ENCODE measurements at places on chromosomes 7 and 10.

DNA sequence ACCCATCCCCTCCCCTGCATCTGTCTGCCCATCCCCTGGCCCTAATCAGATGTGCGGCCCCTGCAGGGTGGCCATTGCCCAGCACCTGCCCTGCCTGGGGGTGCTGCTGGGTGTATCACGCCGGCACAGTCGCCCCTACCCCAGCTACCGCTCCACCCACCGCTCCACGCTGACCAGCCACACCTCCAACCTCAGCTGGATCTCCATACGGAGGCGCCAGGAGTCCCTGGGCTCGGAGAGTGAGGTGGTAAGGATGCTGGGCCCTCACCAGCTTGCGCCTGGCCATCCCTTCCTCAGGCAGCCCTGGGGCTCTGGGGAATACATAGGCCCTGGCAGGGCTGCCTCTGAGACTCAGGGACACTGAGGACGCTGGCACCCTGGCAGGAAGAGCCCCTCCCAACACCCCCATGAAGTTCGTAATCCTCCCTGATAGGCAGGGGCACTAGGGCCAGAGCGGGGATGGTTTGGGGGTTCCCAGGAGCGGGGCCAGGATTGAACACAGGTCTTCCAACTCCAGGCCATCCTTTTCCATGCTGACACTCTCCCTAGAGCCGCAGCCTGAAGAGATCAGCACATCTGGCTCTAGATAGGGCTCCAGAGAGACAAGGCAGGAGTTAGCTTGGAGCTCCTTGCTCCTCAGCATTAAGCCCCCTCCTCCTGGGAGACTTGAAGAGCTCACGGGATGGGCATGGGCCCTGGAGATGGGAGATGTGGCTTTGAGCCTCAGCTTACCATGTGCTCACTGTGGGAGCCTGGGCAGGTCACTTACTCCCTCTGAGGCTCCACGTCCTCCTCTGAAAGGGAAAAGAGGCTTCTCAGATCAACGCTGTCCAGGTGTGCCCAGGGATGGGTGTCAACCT is 5.9 kb upstream of the LDB3 start:
- no peak for DNase-seq

DNA sequence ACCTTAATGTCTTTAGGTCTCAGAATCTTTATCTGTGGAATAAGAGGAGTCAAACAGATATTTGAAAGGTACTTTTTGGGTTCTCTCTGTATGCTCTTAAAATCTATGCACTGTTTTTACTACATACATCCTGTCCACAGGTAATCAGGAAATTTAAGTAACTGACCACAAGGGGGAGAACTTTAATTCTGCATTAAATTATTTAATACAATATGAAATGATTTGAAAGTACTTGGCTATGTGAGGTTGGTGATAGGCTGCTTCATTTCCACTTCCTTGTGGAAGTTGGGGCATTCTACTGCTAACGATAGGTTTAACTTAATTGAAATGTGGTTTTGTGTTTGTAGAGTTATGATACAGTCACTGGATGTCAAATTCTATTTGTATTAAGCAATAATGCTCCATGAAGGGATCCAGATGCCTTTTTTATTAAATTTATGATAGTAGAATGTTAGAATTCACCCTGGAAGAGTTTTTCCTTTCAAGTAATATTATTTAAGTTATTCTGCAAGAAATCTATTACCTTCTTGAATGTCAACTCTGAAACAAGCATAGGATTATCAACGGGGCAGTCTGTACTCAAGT is 6.0 kb downstream of the TEX47 start:
- DNase-seq: no peak

DNA sequence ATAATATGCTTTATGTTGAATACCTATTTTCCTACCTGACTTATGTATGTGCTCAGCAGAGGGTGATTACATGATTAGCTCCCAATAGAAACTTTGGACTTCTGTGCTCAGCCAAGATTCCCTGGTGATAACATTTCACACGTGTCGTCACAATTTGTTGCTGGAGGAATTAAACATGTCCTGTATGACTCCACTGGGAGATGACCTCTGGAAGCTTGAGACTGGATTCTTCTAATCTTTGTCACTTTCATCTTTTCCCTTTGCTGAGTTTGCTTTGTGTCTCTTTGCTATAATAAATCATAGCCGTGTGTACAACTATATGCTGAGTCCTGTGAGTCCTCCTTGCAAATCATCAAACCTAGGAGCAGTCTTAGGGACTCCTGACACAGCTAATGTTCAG is 120.9 kb upstream of the LRRTM3 start:
- no peak for DNase-seq

- DNase-seq: no peak
Observed at GRCh38 chr10:8238986-8239385, 184.5 kb downstream of the GATA3 start.

GRCh38 chr7:40468891-40469864 is 334.4 kb downstream of the SUGCT start:
- no peak for DNase-seq

- DNase-seq: no peak
Observed at GRCh38 chr7:74183653-74184450, 9.7 kb downstream of the EIF4H start.

GRCh38 chr10:71818674-71819260 is 32.3 kb downstream of the PSAP start:
- no peak for DNase-seq

DNA sequence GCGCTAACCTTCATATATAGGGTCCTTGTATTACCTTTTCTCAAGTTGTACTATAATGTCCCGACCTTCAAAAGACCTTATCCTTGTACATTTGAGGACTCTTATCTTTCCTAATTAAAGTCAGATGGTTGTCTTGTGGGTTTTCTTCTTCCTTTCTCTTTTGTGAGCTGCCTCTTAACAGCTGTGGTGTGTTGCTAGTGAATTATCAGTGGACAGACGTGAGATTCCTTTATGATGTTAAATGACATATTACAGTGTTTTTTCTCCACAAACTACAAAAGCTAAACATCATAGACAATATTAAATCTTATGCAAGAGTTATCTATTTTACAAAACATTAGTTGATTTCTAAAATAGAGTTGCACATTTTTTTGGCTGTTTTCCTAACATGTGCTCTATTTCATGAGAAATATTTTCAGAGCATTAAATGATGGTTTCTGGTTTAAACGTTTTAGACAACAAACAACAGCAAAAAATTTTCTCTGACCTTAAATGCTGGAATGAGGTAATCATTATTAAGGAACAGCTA is 272.2 kb upstream of the NPVF start:
- no peak for DNase-seq

- DNase-seq: no peak
Observed at GRCh38 chr7:90710466-90710850, 114.3 kb downstream of the CDK14 start.

DNA sequence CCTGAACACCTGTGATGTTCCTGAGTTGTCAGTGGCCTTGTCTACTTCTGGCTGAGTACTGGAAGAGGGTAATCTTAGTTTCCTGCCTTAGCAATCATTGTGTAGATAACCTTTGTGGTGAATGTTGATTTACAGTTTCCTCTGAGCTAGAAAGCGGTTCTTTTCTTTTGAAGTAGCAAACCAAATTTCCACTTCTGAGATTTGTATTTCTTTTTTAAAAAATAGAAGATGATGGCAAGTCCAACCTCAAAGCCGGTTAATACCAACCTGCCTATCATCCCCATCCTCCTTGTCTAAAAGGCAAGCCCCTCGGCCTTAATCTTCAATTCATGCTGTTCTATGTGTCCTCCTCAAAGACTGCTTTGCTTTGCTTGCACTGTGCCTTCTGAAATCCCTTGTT is 12.5 kb upstream of the PALS2 start:
- no peak for DNase-seq

GRCh38 chr10:10533437-10533836 is 484.2 kb upstream of the CELF2 start:
- DNase-seq: no peak

- DNase-seq: no peak
Observed at GRCh38 chr10:131771634-131772358, 129.0 kb upstream of the PPP2R2D start.

GRCh38 chr7:27793780-27794179 is 53.8 kb downstream of the TAX1BP1 start:
- DNase-seq: no peak

- DNase-seq: no peak
Observed at GRCh38 chr7:155316427-155317113, 18.9 kb downstream of the INSIG1 start.

GRCh38 chr10:93300288-93300917 is 181.7 kb downstream of the MYOF start:
- DNase-seq: no peak

DNA sequence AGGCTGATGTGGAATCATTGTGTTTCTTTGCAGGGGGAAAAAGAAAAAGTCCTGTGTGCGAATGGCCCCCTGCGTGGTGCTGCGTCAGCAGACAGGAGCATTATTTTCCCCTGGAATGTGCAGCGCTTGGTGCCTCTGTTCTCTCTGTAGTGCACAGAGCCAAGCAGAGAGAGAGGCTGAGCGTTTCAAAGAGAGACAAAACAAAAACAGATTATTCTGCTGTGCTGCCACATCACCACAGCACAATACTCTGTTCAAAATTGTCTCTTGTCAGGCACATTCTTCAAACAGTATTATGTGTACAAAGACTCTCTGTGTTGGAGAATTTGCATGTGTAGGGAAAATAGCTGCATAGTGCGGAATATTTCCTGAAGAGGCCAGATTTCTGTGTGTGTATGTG is 609.0 kb downstream of the SDK1 start:
- no peak for DNase-seq

DNA sequence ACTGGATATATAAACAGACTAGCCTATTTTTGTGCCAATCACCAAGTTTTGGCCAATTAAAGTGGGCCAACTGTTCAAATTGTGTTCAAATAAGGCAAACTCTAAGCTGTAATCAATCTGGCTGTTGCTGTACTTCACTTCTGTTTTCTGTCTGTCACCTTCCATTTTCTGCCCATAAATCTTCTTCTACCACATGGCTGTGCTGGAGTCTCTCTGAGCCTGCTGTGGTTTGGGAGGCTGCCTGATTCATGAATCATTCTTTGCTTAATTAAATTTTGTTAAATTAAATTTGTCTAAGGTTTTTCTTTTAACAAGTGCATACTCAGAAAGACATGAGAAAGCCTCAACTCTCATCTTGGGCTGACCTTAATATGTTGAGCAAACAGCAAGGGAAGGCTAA is 172.6 kb upstream of the VIPR2 start:
- no peak for DNase-seq

DNA sequence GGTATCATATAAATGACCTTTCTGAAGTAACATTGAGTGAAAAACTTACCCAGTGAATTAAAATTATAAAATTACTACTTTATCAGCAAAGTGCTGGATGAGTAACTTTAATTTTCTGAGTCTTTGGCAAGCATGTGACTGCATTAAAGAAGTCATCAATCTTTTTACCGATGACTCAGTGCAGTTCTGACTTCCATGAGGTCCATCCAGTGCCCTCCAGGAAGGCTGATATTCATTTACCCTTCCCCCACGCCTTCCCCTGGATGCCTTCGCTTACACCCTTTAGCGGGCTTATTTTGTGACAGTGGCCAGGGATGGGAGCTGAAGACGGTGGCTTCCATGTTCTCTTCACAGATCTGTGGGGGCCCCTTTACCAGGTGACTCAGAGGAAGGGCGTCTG is 572.9 kb upstream of the PFKP start:
- no peak for DNase-seq

- no peak for DNase-seq
Observed at GRCh38 chr10:110368002-110368401, 63.3 kb upstream of the SMNDC1 start.

GRCh38 chr10:79162861-79163665 is 94.3 kb downstream of the ZMIZ1 start:
- no peak for DNase-seq

DNA sequence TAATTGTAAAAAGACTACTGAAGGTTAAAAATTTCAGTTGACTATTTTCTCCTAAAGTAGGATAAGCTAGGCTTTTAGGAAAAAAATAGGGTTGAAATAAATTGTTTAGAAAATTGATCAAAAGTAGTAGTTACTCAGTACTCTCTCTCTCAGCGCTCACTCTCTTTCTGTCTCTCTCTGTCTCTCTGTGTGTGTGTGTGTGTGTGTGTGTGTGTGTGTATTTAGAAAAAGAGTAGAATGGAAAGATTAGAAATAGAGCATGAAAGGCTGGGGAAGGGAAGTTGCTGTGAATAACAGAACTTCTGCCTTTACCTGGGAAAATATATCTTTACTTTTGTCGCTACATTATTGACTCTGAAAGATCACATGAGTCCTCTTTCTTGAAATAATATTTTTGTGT is 20.6 kb downstream of the ADK start:
- DNase-seq: no peak

- DNase-seq: no peak
Observed at GRCh38 chr7:74083117-74083876, at the start of gene LIMK1. TSS of gene LIMK1 (plus strand) at chr7:74083804. CDS start at chr7:74083991, 187 bp downstream.

DNA sequence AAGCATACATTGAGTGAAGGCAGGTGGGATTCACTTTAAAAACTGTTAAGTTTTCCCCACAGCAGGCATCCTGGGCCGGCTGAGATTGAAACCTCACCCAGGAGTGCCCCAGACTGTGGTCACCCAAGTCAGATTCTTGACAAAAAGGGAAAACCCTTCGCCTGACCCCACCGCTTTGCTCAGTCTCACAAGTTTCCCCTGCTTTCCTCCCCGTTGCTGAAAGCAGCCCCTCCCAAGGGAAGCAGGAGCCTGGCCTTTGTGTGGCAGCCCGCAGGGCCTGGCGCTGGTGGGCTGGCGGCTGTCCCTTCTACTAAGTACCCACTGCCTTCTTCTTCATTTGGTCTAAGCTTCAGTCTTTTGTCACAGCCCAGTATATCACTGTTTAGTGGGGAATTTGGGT is 16.0 kb downstream of the RNF32 start:
- no peak for DNase-seq

DNA sequence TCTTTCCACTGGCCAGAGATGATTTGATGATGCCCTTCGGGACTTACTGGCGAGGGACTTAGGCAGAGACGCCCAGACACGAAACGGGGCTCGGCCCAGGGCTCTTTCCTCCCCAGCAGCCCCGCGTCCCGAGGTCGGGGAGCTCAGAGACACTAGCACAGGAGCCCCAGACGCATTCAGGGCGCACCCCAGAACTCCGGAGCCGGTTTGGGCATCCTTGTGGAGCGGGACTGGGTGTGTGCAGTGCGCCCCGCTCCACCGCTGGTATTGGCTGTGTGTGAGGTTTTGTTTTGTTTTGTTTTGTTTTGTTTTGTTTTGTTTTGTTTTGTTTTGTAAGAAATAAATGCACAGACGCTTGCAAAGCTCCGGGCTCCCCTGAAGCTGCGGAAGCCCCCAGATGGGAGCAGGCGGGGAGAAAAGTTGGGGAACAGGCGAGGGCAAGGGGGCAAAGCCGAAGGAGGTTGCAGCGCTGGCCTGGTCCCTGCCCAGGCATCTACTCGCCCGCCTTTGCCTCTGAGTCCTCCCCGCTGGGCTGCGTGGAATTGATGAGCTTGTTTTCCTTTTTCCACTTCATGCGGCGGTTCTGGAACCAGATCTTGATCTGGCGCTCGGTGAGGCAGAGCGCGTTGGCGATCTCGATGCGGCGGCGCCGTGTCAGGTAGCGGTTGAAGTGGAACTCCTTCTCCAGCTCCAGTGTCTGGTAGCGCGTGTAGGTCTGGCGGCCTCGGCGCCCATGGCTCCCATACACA is 1.9 kb upstream of the HOXA5 start:
- no peak for DNase-seq

- DNase-seq: no peak
Observed at GRCh38 chr7:139570119-139570518, 46.6 kb downstream of the CLEC2L start.
